ENCODE measurements at places on chromosomes 16 and 17. TPM values are rescaled to one million over a fixed set of nuclear protein-coding genes. Genes with fewer than 3 reads are reported as not detected.

Gene ZNF205
- 0.52 TPM for total RNA-seq

Gene ADAD2
- total RNA-seq, result not detected

Gene VASN
- total RNA-seq, result 0.31 TPM

Gene NPIPB9
- 15.5 TPM for total RNA-seq

Gene KCNJ18
- not detected for total RNA-seq

Gene KRTAP1-1
- not detected for total RNA-seq

Gene CACNG5
- total RNA-seq, result not detected

Gene HOXB3
- total RNA-seq, result 0.94 TPM

Gene KRT10
- total RNA-seq, result 4.3 TPM

Gene TNFRSF17
- 0.21 TPM for total RNA-seq

Gene KRT12
- not detected for total RNA-seq

Gene TBX21
- total RNA-seq, result 15.7 TPM

Gene CD300LG
- not detected for total RNA-seq

Gene FAM20A
- total RNA-seq, result 2.4 TPM

Measured in mononuclear cell (primary cell).